NCI-H526 treated with DMSO at 0.1 percent for 48 hours (cell line): ENCODE measurements at places on chromosomes 4 and X.

DNA sequence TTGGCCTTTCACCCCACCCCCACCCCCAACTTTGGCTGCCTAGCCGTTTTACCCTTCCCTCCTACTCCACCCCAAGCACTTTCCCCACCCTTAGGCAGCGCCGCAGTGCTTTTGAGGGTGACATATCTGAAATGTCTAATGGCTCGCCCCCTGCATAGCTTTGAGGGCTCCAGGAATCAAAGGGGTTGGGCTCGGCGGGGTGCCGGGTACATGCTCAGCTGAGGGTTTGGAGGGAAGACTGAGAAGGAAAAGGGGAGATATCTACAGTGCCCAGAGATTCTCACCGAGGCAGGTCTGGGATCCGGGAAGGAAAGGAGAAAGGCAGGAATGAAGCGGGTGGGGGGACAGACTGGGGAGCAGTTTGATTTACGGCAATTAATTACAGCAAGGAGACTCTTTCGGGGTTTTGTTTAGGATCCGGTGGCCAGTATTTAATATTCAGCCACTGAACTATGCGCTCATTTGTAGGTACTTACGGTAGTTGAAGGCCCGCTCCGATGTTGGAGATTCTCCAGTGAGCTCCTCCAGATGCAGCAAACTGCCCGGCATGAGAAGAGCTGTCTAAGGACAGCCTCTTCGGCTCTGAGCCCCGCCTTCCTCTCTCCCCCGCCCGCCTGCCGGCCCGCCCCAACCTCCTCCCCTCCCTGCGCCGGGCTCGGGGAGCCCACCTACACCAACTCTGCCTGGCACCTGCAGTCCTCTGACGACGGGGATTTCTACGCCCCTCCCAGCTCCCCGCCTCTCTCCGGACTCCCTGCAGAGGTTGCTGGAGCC, at the start of gene IGSF1:
Gene IGSF1 (minus strand): TSS at position 569 of the 774 bp plus-strand sequence. CDS start 2,632 bp downstream, outside the sequence.
- no peak for DNase-seq

DNA sequence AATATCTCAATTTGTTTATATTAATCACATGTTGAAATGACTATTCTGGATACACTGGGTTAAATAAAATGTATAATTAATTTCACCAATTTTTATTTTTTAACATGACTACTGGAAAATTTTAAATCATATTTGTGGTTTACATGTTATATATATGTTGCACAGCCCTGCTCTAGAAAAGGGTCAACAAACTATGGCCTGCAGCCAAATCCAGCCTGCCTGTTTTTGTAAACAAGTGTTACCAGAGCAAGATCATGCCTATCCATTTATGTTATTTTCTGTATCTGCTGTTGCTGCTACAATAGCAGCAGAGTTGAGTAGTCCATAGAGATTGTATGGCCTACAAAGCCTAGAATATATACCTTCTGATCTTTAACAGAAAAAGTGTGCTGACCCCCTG, 1.2 kb downstream of the TCEANC start:
- no peak for DNase-seq

DNA sequence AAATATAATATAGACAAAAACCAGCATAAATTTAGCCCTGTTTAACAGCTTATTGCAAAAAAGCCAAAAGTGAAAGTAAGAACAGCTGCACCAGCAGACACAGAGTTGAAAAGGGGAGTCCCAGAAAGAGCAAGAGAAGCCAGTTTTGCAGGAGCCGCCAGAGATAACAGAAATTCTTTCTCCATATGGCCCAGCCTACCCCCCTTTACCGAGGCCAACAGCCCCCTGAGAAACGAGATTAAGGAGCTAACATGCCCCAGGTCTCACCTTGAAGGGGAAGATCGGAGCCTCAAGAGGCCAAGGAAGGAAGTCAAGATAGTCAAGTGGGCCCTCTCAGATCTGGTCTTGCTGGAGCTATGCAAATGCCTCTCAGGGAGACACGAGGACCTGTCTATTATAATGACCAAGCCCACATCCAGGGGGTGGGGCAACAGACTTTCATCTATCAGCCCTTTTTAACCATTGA, 4.8 kb downstream of the ACOX3 start:
- DNase-seq = no peak

GRCh38 chrX:127466211-127466610, 586.0 kb downstream of the ACTRT1 start:
- no peak for DNase-seq

DNA sequence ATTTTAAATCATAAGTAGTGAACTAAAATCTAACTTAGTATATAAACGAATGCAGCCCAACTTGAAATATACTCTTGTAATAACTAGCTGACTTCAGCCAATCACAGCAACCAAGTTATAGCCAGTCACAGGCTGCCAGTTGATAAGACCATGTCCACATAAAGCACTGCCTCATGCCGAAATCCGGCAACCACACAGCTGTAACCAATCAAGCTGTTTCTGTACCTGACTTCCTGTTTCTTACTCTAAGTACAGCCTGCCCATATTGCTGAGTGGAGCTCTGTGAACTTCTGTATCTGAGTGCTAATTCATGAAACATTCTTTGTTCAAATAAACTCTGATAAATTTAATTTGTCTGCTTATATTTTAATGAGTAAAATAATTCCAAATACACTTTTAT, 805.3 kb upstream of the EPHA5 start:
- DNase-seq = no peak

DNA sequence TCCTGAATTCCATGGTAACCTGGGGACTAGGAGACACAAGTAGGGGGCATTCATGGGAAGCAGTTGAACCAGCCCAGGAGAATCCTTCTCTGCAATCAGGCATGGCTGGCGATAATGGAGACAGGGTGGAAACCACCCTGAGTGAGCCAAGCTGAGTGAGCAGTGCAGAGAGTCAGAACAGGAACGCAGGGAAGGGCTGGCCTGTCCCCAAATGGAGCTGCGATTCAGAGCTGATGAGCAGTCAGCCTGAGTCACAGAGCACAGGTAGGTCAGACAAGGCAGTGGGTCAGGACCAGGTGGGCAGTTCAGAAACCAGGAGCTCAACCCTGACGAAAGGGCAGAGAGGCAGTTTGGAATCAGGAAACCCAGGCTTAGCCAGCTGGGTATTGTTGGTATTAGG, 129.0 kb downstream of the BTC start:
- DNase-seq = no peak

- DNase-seq = no peak
Observed at GRCh38 chr4:113290666-113291065, 241.2 kb downstream of the ANK2 start.

DNA sequence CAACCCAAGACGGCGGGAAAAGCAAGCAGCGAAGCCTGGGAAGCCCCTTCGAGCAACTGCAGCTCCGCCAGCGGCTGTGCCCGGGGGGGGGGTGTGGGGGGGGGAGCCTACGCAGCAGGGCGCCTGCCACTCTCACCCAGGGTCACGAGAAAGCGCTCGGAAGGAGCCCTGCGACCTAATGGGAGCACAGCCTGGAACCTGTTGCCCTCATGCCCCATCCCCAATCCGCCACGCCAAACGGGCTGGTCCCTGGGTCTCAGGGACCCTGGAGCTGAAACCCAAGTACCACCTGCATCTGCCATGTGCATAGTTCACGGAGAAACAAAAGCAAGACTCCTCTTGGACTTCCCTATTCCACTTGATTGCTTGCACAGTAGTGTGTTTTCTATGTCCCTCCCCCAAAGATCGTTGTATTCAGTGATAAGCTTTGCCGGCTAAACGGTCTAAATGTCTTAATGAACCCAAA, 359 bp upstream of the GAB3 start:
- DNase-seq = no peak

- no peak for DNase-seq
Observed at GRCh38 chr4:38181286-38181685, 221.1 kb downstream of the PTTG2 start.

DNA sequence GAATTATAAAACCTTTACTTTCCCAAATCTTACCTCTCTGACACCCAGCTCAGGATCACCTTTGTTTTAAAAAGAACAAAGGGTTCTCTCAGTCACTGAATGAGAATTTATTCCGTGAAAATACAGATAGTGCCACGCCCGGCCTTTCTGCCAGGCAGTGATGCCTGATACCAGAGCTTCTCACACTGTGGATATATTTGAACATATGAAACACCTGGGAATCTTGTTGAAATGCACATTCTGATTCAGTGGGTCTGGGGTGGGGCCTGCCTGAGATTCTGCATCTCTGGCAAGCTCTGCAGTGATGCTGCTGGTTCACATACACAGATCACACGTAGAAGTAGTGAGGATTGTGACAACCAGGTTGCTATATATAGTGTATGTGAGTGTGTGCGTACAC, 46.0 kb downstream of the ELOVL6 start:
- DNase-seq = no peak

DNA sequence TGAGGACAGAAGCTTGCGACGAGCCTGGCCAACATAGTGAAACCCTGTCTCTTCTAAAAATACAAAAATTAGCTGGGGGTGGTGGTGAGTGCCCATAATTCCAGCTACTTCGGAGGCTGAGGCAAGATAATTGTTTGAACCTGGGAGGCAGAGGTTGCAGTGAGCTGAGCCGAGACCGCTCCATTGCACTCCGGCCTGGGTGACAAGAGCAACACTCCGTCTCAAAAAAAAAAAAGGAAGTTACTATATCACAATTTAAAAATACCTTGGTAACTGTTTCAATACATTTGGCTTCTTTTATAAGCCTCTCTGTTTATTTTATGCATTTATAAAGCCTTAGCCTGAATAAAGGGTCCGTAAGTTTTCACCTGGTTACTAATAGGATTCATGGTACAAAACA, 46.6 kb upstream of the CHRNA9 start:
- no peak for DNase-seq

DNA sequence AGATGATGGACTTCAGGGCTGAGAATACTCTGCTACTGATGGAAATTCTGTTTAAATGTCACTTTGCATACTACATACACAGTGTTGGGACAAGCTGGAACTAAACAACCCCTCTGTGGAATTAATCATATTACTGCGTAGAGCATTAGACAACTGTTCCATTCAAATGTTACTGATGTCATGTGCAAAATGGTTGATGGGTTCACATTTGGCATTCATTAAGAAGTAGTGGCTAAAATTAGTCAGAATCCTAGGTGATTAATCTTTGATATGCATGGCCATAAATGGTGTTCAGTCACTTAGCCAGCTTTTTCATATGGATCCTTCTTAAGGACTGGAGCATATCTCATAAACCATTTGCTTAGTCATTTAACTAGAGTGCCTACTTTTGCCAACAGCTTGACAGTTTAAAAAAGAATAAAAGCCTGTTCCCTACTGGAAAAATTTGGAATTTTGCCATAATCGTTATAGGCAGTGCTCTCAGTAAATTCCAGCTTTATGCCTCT, 105.2 kb downstream of the RNF150 start:
- no peak for DNase-seq

DNA sequence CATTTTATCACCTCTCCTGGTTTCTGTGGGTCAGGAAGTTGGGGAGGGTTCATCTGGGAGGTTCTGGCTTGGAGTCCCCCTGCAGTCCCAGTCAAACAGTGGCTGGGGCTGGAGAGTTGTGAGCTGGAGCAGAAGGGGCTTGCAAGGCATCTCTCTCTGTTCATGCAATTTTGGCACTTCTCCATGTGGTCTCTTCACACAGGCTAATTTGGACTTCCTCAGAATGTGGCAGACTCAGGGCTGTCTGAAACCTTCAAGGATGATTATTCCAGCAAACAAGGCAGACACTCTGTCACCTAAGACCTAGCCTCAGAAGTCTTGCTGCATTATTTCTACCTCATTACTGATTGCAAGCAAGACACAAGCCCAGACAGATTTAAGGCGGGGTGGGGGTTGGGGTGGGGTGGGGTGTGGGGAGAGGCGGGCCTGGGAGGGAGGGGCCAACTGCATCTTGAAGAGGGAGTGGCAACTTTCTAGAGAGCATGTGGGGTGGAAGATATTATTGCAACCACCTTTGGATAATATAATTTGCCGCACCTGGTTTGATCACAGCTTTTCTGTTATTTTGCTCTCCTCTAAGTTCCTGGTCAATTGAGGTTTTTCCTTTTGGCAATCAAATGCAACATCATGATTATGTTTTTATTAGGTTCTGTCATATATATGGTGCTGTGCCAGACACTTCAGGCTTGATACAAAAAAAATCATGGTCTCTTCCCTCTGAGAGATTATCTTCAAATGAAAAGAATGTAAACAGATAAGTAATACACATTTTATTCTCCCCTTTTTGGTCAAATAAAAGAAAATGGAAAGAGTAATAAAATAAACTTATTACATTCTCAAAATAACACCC, 799.5 kb downstream of the RPA4 start:
- no peak for DNase-seq

GRCh38 chrX:3244203-3244743, 102.2 kb downstream of the MXRA5 start:
- no peak for DNase-seq

DNA sequence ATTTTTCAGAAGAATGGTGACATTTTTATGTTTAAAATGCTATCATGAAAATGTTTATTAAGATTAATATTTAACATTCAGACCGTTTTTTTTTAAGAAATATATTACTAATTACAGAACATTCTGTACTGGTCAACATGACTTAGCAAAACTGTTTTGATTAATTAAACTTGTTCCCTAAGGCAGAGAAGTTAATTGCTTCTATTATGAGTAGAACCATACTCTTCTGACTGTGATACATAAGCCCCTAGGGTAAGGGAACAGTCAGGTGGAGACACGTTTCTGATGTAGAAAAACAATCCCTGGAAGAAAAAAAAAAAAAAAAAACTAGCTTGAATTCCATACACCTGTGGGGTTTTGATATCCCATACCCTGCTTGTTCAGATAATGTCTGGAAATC, 97.4 kb downstream of the GPM6A start:
- no peak for DNase-seq

GRCh38 chr4:148780426-148781005, 338.3 kb upstream of the NR3C2 start:
- no peak for DNase-seq

DNA sequence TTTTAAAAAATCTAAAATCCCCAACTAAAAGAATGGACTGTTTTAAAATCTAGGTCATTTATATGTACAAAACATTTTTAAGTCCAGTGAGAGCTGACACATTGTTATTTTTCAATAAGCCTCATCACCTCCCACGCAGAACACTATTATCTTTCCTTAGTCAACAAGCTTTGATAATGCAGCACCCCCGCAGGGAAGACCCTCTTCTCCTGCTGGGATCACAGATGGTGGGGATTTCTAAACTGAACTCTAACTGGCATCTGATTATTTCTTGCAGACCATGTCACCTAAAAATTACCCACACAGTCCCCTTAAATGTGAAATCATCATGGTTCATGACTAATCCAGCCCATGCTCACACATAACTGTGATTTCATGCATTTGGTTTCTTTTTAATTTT, 11.6 kb downstream of the SYTL4 start:
- DNase-seq = no peak
